ENCODE measurements at places on chromosomes 12 and 14.

DNA sequence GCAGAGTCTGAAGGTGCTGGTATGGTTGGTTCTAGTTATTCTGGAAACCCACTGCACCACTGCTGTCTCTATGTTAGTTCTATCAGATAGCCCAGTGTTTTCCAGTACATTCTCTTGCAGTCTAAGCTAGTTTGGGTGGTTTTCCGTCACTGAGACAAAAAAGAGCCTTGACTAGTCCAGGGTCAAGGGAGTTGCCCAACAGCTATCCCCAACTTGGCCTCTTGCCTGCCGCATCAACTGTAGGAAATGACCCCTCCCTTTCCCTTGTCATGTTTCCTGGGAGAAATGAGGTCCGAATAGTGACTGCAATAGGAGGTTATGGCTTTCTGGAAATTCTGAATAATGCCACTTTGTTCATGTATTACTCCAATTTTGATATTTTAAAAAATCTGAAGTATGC is 160.4 kb downstream of the EFCAB11 start:
- DNase-seq: no peak

DNA sequence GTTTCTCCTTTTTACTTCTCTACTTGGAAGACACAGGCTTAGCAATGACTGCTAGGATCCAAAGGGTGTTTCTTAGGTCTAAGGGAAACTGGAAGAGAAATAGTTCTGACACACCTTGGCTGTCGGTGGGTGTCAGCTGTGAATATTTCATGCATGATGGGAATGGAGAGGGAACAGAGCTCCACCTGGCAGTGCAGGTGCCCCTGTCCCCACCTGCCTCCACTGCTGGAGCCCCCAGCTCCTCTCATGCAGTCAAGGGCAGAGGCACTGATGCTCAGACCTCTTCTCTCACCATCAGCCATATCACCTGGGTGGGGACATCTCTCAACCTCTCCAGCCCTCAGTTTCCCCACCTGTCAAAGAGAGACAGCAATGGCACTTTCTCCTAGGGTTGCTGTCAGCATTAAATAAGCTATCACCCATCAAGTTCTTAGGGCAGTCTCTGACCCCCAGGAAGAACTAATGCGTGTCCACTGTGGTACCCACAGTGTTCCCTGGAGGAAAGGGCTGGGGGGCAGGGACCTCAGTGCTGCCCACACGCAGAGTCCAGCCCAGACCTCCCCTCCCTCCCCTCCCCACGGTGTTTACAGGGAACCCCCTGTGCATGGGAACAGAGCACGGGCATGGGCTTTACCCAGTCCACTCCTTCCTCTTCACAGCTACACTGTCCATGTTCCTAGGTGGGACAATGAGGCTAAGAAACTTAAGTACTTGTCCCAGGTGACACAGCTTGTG is 69.1 kb downstream of the C14orf132 start:
- DNase-seq: no peak

DNA sequence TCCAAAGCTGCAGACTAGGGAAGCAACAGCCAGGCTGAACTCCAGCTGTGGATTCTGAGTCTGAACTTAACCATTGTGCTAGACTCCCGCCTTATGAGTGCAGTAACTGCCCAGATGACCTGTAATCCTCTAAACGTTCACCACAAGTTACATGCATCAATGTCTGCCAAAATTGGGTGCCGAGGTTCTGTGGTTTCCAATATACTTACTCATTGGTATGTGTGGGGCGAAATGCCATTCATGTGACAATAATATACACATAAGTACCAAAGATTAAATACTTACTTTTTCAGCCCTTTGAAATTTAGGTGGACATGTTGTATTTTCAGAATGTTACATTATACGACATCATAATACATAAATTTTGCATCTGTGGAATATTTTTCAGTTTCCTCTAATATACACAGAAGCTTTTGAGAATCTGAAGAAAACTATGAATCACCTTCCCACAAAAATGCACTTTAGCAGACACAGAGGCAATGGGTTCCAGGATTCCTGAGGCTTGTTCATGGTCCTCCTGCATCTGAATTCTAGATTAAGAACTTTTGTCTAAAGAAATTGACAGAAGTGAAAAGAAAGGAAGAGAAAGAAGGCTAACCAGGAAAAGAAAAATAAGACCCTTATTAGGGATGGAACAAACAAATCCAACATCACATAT is 31.7 kb downstream of the GRIP1 start:
- no peak for DNase-seq

DNA sequence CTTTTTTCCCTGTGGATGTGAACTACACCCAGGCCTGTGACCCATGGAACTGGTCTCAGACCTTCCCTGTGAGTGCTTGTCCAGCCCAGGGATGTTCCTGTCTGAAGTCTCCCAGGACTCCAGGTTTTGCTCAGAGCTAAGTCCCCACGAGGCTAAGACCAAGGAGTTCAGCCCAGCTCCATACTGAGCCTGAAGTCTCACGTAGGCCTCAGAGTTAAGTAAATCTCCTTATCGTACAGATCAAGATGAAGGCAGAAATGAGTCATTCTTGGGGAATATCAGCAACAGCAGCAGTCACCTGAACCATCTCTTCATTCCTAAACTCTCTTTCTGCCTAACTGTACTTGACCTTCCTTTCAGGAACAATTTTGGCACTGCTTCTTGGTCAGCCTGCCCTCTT is 139.8 kb downstream of the ANO6 start:
- DNase-seq: no peak

DNA sequence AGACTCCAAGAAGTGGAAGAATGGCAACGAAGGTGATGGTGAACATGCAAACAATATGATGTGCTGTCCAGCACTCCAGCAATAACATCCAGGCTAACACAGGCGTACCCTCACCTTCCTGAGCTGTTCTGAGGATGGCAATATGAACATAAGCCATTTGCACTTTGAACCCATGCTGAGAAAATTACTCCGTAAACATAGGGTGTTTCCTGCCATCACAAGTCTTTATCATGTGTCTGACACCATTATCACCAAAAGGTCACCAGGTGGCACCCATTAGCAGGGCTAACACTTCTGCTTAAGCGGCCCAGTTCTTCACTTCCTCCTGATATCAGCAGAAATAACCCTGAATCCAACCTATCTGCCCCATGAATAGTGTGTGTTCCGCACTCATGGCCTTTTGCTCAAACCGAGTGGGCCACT is 482.8 kb downstream of the MED13L start:
- no peak for DNase-seq

DNA sequence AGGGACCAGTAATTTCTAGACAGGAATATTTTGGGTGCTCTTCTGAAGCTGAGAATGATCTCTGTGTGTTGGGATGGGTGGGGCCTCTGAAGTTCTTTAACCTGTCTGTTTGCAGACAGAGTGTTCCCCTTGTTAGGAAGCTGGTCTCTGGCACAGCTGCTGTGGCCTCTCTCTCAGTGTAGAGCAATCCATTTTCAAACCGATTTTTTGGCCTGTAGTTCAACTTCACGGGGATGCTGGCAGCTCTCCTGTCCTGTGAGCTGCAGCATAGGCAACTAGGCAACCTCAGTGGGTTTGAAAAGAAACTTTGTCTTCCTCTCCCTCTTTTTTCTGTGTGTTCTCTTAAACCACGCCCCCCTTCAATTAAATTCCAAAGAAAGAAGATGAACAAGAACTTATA is 69.1 kb downstream of the SMOC1 start:
- DNase-seq: no peak

- DNase-seq: no peak
Observed at GRCh38 chr14:53273671-53274072, 120.5 kb upstream of the DDHD1 start.

- no peak for DNase-seq
Observed at GRCh38 chr12:70664465-70664881, 27.2 kb upstream of the PTPRB start.

GRCh38 chr12:121652767-121653497 is 16.5 kb downstream of the MORN3 start:
- DNase-seq: no peak

DNA sequence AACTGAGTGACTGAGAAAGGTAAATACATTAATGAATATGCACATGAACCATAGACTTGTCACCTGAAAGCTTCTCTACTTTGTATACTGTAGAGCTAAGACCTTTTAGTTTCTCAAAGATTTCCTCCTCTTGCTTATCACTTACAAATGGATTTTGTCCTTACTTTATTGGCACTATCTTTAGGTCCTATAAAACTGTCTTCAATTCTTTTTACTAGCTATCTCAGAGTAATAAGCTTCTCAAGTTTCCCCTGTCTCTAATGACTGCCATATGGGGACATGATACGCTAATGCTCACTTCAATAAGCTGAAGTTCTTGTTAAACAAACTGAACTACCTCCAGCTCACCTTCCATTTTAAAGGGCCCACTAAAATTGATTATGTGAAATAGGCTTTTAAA is 468.2 kb upstream of the CCDC196 start:
- no peak for DNase-seq

DNA sequence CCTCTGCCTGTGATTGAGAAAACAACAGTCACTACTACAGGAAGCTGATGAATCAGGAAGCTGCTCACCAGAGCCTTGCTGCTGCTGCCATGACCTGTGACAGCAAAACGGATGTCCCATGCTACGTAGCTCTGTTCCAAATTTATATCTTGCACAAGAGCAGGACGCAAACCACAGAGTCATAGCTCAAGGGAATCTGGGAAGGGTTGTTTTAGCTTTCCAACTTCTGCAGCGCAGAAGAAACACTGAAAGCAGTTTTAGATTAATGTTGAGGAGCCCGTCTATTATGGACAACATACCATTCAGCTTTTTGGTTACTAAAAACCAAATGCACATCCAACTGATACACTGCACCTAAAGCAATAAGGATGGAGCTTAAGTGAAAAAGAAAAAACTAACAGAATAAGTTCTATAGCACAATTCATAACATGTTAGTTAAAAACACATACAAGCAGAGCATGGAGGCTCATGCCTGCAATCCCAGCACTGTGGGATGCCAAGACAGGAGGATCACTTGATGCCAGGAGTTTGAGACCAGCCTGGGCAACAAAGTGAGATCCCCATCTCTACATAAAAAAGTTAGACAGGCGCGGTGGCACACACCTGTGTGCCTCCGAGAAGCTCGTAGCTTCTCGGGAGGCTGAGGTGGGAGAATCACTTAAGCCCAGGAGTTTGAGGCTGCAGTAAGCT is 1.7 kb upstream of the ANKRD33 start:
- peak; percentile 77 for DNase-seq

DNA sequence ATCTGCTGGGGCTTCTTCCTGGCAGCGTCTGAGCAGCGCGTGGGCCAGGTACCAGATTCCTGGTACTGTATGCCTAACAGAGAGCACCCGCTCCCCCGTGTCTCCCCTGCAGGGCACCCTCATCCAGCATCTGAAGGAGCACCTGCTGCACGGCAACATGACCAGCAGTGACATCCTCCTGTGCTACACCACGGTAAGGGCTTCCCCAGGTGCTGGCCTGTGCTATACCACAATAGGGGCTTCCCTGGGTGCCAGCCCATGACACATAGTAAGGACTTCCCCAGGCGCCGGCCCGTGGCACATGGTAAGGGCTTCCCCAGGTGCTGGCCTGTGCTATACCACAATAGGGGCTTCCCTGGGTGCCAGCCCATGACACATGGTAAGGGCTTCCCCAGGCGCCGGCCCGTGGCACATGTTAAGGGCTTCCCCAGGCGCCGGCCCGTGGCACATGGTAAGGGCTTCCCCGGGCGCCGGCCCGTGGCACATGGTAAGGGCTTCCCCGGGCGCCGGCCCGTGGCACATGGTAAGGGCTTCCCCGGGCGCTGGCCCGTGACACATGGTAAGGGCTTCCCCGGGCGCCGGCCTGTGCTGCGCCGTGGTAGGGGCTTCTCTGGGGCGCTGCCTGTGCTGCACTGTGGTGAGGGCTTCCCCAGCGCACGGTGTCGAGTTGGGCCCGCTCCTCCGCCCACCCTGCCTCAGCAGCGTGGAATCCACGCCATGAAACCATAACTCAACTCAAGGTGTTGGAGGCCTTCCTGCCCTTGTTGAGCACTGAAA is 49.3 kb downstream of the AACS start:
- DNase-seq: peak; percentile 4
